ENCODE measurements at places on chromosomes 5 and 9.

DNA sequence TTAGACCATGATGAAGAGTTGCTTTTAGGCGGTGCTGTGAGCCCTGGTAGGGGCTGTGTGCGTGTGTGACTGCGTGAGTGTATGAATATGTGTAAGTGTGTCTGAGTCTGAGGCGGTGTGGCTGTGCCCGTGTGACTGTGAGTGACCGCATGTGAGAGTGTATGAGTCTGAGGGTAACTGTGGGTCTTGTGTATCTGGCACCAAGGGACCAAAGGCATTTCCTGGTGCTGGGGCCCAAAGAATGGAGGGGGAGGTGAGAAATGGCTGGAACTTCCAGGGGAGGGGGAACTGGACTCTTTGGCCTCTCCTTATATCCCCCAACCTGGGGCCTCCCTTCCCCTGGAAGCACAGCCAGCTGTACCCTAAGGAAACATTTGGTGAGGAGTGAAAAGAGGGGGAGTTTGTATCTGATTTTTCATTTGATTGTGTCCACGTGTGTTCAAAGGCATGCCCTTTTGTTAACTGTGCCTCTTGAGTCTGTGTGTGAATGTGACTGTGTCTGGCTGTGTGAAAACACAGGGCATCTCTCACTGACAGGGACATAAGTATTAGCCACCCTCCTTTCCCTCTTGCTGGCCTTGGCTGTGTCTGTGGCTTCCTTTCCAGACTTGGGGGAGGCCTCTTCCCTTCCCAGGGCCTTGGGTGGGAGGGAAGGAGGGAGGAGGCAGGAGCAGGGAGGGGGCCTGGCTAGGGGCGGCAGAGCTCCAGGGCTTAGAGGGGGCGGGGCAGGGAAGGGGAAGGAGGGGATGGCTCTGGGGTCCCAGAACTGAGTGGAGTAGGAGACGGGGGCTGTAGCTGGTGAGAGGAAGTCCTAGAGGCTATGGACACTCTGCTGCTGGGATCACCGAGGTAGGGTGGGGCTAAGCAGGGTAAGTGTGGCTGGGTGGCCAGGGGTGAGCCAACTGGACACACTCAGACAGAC, 1.4 kb downstream of the IL11RA start:
- DNase-seq, result no peak

- DNase-seq, result no peak
Observed at GRCh38 chr9:133608382-133608781, 807 bp downstream of the FAM163B start.

GRCh38 chr9:20854444-20854843, 170.4 kb downstream of the FOCAD start:
- DNase-seq, result no peak

GRCh38 chr5:61232490-61233050, 70.3 kb upstream of the SMIM15 start:
- DNase-seq, result no peak

DNA sequence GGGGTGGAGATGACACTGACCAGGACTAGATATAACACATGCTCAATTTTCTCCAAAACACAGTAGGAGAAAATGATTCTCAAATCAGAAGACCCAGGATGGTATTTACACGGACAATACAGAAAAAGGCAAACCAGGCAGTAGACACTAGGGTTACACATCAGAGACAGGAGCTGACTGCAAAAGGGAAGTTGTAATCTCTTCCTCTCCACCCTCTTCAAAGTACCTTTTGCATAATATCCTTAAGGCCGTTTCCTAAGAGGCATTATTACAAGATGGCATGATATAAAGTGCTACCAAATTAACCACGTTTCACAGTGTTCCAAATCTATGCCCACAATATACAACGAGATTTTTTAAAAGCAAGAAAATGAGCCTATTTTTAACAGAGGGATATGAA, 39.2 kb downstream of the YIPF5 start:
- DNase-seq, result no peak

DNA sequence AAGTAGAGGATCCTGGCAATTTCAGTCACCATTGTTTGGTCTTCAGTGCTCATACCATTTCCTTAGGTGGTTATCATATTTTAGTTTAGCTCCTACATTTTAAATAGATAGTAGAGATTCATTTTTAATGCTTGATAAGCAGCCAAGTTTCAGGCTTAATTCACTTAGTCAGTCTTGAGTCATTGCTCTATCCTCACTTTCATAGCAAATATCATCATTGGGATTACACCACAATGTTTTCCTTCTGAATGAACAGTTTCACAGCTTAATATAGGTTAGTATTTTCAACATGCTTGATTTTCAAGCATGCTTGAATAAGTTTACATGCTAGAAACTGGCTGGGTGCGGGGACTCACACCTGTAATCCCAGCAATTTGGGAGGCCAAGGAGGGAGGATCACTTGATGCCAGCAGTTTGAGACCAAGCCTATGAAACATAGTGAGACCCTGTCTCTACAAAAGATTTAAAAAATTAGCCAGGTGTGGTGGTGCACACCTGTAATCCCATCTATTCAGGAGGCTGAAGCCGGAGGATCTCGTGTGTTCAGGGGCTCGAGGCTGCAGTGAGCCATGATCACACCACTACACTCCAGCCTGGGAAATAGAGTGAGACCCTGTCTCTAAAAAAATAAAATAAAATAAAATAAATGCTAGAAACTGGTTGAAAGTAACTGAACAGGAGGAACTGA, 339.9 kb downstream of the ADGRV1 start:
- DNase-seq, result no peak

GRCh38 chr9:1443450-1443849, 393.3 kb downstream of the DMRT2 start:
- DNase-seq, result no peak

GRCh38 chr5:74275171-74275992, 365.1 kb downstream of the ENC1 start:
- DNase-seq, result no peak

GRCh38 chr5:140299056-140299455, 3.8 kb downstream of the PFDN1 start:
- no peak for DNase-seq

DNA sequence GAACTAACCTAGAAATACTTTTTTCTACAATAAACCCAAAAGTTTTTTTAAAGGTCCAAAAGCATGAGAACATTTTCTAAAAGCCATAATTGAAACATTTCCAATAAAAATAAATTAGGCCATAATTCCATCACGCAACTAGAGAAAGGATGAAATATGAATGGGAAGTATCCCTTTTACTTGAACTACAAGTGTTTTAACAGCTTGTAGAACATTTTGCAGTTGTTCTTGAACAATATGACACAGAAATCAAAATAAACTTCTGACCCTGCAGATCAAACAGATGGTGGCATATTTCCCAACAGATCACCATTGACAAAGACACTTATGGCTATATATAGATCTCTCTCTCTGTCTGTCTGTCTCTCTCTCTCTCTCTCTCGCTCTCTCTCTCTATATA, 624.4 kb downstream of the PSAT1 start:
- no peak for DNase-seq

- DNase-seq, result peak; percentile 14
Observed at GRCh38 chr9:92638621-92639101, 31.3 kb downstream of the IPPK start.

DNA sequence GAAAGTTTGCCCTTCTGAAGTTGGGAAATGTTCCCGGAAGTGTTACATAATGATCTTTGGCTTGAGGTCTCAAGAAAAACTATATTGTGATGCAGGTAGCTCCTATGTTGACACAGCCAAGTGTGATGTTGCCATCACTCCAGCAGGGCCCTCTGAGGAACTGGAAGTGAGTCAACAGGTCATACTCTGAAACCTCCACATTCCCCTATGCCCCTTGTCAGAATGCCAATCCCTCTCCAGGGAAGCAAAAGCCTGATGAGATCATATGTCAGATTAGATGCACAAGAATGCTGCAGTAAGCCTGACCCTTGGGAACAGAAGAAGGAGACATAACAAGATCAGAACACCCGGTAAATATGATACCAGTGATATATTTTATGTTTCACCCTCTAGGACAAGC, 66.8 kb upstream of the ITGA2 start:
- no peak for DNase-seq

- DNase-seq, result no peak
Observed at GRCh38 chr5:8864053-8864452, 681.8 kb downstream of the SEMA5A start.

GRCh38 chr9:16197578-16198370, 644.9 kb downstream of the CCDC171 start:
- no peak for DNase-seq

DNA sequence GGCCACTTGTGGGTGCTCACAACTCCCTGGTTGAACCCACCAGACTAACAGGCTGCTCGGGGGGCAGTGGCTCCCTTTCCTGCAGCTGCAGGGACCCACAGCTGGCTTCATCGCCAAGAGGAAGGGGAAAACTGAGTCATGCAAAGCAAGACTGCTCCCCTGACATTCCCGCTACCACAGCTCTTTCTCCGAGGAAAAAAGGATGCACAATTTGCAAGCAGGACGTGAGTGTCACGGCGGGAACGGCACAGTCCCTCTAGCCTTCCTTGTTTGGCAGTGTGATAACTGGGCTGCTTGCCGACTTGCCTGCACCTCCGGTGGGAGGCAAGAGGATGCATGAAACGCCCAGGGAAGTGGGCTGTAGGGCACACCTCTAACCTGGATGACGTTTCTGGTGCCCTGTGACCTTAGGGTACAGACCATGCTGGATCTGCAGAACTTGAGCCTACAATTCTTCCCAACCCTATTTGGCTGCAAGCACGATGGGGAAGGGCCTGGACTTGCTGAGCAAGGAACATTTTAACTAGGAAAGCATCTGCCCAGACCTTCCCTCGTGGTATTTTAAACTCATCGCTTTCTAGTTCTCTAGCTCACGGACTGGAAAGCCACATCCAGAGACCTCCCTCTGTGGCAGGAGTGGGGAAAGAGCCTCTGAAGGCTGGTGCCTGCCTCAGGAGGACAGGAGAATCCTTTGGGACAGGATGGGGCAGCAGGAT, 7.8 kb downstream of the SH3PXD2B start:
- no peak for DNase-seq

DNA sequence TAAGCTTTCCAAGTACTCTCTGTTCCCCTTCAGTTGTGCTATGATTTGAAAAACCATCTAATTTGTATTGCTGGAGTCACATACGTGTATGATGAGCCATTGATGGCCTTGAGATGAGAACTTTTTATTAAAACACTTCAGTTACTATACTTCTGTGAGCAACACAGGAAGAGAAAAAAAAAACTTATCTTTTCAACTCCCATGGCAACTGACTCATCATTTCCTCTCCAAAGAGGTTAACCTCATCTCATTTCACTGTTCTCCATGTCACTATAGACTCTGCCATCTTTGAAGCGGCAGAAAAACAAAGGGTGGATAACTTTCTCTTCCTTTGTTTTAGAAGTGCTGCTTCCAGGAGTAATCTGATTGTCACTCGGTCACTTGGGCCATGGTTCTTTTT, 104.3 kb upstream of the PCSK1 start:
- DNase-seq, result peak; percentile 23

- DNase-seq, result no peak
Observed at GRCh38 chr9:126464694-126465441, 138.2 kb downstream of the MVB12B start.

- no peak for DNase-seq
Observed at GRCh38 chr5:117888688-117889087, 1099.7 kb downstream of the DTWD2 start.

- peak; percentile 88 for DNase-seq
Observed at GRCh38 chr5:139392678-139393496, 2.0 kb downstream of the PROB1 start.

DNA sequence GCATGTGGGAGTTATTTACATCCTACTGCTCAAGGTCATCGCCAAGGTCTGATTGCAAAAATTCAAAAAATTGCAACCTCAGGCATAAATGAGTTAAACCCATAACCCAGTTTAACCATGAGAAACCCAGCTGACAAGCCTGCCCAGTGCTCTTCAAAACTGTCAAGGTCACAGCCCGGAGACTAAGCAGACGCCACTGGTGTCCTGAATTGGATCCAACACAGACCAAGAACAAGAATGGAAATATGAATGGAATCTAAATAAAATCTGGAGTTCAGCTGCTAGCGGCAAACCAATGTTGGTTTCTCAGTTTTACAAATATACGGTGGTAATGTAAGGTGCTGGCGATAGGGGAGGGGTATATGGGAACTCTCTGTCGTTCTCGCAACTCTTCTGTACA, 201.5 kb upstream of the MVB12B start:
- no peak for DNase-seq

GRCh38 chr5:136666970-136667620, 301.8 kb upstream of the TRPC7 start:
- DNase-seq, result no peak

All from activated naive CD4-positive, alpha-beta T cell treated with anti-CD3 and anti-CD28 coated beads, Interleukin-2, amount 50 U/mL, for 72 hours (primary cell).